ENCODE measurements at places on chromosomes 12 and 14.

DNA sequence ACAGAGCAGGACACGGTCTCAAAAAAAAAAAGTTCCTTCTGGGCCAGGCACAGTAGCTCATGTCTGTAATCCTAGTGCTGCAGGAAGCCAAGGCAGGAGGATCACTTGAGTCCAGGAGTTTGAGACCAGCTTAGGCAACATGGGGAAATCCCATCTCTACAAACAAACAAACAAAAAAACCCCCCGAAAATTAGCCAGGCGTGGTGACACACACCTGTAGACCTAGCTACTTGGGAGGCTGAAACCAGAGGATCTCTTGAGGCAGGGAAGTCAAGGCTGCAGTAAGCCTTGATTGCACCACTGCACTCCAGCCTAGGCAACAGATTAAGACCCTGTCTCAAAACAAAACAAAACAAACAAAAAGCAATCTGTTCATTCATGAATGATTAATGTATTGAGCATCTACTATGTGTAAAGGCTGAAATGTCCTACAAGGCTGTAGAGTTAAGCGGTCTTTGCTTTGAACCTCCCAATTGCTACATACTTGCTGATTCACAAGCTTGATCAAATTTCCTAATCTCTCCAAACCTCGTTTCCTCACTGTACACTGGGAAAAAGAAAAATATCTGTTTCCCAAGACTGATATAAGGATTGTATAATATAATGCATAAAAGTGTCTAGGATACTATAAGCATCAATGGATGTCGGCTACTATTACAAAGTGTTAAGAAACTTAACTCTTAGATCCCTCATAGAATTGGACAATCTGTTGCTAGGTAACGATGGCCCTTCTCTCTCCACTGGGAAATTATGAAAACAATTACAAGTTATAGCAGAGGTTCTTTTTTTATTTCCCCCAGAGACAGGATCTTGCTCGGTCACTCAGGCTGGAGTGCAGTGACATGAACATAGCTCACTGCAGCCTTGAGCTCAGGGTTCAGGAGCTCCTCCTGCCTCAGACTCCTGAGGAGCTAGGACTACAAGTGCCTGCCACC is 7.9 kb upstream of the RILPL2 start:
- DNase-seq, result peak; percentile 88

- no peak for DNase-seq
These were observed 62.8 kb upstream of the EGLN3 start for GRCh38 chr14:34013721-34014060.

DNA sequence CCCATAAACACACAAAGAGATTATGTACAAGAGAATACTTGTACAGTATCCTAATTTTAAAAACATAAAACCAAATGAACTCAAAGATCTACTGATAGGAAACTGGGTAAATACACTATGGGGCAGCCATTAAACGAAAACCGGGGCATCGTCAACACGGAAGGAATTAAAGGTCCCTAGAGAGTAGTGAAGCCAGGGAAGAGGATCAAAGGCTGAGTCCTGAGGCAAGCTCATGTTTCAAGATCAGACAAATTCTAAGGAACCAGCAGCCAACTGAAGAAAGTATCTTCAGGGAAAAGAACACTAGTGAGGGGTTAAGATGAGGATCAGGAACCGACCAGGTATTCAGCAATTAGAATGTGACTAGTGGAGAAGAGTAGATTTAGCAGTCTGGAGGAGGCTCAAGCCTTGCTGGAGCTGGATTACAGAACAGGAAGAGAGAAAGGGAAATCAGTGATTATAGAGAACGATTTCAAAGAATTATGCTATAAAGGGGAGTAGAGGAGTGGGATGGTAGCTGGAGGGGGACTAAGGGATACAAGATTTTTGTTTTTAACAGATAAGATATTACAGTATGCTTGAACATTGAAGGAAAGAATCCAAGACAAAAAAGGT is 23.7 kb downstream of the SEL1L start:
- DNase-seq, result peak; percentile 19

DNA sequence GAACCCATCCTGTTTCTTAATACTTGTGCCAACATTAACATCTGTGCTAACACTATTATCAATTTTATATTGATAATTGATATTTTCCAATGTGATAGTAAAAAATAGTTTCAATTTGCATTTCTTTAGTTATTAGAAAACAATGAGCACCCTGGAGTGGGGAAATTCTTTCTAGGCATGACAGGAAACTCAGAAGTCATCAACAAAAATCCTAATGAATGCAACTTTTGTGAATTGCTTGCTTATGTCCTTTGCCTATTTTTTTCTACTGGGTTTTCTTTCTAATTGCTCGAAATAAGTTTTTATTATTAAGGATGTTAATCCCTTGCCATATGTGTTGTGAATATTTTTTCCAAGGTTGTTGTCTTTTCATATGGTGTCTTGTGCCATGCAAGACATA is 18.1 kb upstream of the WDR20 start:
- no peak for DNase-seq

GRCh38 chr12:123231931-123232330 is 1.0 kb downstream of the MPHOSPH9 start:
- DNase-seq, result no peak

Measured in fibroblast of the aortic adventitia (primary cell).